ENCODE measurements at places on chromosomes 6 and 20. TPM values are rescaled to one million over a fixed set of nuclear protein-coding genes. Genes with fewer than 3 reads are reported as not detected.

GRCh38 chr6:150633486-150633834 lies 33.8 kb downstream of the PLEKHG1 start:
- H3K4me1 ChIP-seq, result peaks cover 12% of the 10 kb centered on the region
- peak overlapping the region; percentile 21 for H3K27ac ChIP-seq
- no peaks in the 10 kb centered on the region for H3K27me3 ChIP-seq
- no peak overlapping the region for H3K4me3 ChIP-seq
- H3K36me3 ChIP-seq, result no peaks in the 10 kb centered on the region
- no peak for DNase-seq

WFDC10B gene
- not detected for total RNA-seq

TRERF1 gene
- 14.0 TPM for total RNA-seq

DNA sequence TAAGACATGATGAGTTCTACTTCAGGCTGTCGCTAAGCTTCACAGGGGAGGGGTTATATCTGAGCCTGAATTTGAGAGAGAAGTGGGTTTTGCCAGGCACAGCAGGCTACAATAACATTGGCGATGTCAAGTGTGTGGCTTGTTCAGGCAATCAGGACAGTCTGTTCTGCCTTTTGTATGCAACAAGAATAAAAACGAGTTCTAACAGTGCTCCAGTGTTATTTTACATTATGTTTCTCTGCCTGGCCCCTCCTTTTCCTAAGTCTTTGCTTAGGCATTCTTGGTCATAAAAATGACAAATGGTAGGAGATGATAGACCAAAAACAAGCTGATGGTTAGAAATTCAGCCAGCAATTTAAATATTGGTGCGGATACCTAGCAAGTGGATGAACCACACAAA lies 26.8 kb downstream of the PAQR8 start:
- no peak overlapping the region for H3K27ac ChIP-seq
- H3K36me3 ChIP-seq, result peaks cover 3% of the 10 kb centered on the region
- no peak for DNase-seq
- no peaks in the 10 kb centered on the region for H3K27me3 ChIP-seq
- no peaks in the 10 kb centered on the region for H3K4me1 ChIP-seq

- H3K4me3 ChIP-seq, result no peak overlapping the region
- H3K27me3 ChIP-seq, result no peaks in the 10 kb centered on the region
- H3K36me3 ChIP-seq, result no peaks in the 10 kb centered on the region
- no peak for DNase-seq
- no peak overlapping the region for H3K27ac ChIP-seq
Observed at GRCh38 chr20:11060423-11061185, 386.8 kb upstream of the JAG1 start.

DNA sequence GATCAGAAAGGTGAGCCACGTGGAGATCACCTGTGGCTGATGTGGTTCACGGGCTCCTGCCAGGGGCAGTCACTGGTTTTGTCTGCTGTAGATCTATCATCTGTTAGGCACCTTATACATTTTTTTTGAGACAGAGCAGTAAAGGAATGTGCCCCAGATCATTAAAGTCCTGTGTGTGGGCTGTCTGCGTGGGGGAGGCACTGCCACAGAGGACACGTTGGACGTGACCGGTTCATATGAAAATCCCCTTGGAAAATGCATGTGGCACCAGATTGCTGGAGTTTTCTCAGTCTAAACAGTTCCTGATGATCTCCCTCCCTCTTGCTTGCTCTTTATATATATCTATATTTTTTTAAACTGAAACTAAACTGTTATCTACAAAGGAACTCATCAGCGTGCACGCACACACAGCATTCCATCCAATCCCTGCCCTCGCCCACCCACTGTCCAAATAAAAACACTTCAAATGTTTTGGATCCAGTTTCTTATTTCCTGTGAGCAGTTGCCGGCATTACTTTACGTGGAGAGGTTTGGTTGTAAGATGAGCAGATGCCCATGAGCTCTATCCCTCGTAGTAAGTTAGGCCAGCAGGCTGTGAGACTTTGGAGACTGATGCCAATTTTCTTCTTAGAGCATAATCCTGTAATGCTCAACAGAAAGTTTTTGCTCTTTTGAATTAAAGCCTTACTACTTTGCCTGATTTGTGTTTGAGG lies 161.6 kb upstream of the EXOC2 start:
- H3K4me1 ChIP-seq, result no peaks in the 10 kb centered on the region
- no peak for DNase-seq
- H3K27ac ChIP-seq, result no peak overlapping the region
- no peaks in the 10 kb centered on the region for H3K36me3 ChIP-seq
- no peak overlapping the region for H3K4me3 ChIP-seq

DNA sequence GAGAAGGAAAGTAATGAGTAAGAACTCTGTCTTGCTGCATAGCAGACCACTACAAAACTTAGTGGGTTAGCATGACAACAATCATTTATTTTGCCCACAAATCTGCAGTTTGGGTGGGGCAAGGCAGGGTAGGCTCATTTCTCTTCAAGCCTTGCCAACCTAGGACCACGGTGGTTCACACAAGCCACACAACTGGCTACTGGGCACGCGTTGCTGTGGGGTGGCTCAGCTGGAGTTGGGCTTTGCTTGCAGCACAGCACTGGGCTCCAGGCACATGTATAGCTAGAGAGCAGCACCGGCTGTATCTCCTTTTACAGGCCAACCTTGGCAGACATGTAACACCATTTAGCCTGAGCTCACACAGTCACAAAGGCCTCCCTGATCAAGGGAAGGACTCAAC lies 4.6 kb upstream of the NXT1 start:
- no peak overlapping the region for H3K27ac ChIP-seq
- no peak for DNase-seq
- peaks cover 20% of the 10 kb centered on the region for H3K4me1 ChIP-seq
- H3K27me3 ChIP-seq, result no peaks in the 10 kb centered on the region
- H3K4me3 ChIP-seq, result no peak overlapping the region

TNF gene
- not detected for total RNA-seq

DNA sequence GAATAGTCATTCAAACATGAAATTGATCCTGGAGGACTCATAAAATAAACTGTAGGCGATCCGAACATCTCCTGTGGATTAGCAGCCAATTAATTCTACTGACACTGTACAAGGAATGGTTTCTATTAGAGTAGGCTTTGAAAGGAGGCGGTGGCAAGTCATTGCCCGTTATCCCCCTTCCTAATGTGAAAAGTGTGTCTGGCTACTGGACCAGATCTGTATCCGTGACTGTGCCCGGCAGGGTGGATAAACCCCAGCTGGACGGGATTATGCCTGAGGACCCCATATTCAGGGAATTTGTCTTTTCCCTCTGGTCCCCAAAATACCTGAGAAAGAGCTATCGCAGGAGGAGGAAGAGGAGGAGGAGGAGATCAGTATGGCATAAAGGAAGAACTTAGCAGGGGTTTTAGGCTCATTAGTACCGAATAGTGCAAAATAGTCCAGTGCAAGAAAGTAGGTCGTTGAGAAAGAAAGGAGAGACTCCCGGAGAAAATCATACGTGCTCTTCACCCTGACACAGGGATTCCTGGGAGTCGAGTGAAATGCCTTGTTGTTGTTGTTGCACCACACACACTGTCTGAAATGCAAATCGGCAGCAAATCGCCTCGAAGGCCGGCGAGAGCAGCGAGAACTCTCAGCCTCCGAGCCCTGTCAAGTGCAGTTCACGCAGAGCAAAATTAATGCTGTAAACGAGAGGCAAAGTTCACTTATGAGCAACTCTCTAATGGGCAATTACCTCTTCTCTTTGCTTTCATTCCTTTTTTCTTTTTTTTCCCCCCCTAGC lies 178.9 kb upstream of the ARID1B start:
- DNase-seq, result no peak
- peaks cover 17% of the 10 kb centered on the region for H3K4me1 ChIP-seq
- no peaks in the 10 kb centered on the region for H3K36me3 ChIP-seq
- no peak overlapping the region for H3K27ac ChIP-seq
- H3K27me3 ChIP-seq, result no peaks in the 10 kb centered on the region

PABPC1L gene
- 75.0 TPM for total RNA-seq

PXMP4 gene
- 5.6 TPM for total RNA-seq

DNA sequence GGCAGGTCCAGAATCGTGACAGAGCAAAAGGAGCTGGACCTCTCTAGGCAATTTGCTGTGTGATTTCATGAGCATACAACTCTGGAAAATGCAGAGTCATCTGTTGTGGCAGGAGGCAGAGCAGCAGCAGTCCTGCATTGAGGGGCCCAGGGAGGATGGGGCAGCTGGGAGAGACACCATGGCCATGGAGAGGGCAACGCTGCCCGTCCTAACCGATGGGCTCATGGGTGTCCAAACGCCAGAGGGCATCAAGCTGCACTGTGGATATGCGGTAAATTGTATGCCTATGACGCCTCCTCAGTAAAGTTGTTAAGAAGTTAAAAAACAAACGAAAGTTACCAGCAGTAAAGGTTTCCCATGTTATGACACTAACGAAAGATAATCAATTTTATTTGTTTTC lies 42.2 kb upstream of the DACT2 start:
- H3K36me3 ChIP-seq, result peaks cover 4% of the 10 kb centered on the region
- H3K4me3 ChIP-seq, result no peak overlapping the region

FOXF2 gene
- total RNA-seq, result not detected

PAX1 gene
- not detected for total RNA-seq

DNA sequence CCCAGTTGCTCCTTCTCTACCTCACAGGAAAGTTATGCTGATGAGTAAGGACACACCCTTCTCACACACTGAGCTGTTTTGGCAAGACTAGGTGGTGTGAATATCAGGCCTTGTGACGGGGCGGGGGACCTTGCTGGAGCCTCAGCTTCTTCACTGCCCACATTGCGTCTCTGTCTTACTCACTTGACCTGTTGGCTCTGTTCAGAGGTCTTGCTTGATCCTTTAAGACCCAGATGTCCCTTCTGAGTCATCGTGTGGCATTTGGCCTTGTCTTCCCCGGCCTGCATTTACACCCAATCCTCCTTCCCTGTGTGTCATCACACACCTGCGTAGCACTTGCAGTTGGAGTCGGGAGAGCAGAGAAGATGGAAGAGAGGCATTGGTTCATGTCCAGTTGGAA lies 8.3 kb upstream of the PRND start:
- no peaks in the 10 kb centered on the region for H3K36me3 ChIP-seq
- DNase-seq, result no peak
- peaks cover 5% of the 10 kb centered on the region for H3K27me3 ChIP-seq
- no peaks in the 10 kb centered on the region for H3K4me1 ChIP-seq
- H3K27ac ChIP-seq, result peak overlapping the region; percentile 81
- no peak overlapping the region for H3K4me3 ChIP-seq

GRCh38 chr6:105310371-105310770 lies 92.5 kb downstream of the PREP start:
- no peak for DNase-seq
- no peaks in the 10 kb centered on the region for H3K4me1 ChIP-seq
- peaks cover 8% of the 10 kb centered on the region for H3K36me3 ChIP-seq
- no peak overlapping the region for H3K4me3 ChIP-seq

DNA sequence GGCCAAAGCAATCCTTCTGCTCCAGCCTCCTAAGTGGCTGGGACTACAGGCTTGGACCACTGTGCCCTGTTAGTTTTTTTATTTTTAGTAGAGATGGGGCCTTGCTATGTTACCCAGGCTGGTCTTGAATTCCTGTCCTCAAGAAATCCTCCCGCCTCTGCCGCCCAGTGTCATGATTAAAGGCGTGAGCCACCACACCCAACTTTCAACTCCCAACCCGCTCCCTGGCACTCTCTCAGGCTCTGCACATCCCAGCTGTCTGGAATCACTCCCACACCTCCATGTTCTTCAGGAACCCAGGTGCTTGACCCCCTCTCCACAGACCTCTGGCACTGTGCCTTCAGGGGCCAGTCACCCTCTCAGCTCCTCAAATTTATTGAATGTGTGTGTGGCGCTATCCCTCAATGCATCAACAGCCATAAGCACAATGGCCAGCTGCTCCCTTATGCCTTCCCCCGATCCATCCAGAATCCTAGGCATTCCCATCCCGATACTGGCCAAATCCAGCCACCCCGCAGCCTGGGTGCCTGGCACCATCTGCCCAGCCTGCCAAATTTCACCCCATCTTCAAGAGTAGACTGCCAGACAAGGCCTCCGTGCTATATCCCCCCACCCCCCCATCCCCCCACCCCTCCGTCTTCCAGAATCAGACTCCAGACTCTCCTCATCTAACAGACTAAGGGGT lies 647 bp upstream of the POU5F1 start:
- peak overlapping the region; percentile 83 for H3K27ac ChIP-seq
- peaks cover 4% of the 10 kb centered on the region for H3K27me3 ChIP-seq
- H3K4me3 ChIP-seq, result no peak overlapping the region

- H3K27ac ChIP-seq, result no peak overlapping the region
- no peaks in the 10 kb centered on the region for H3K27me3 ChIP-seq
- no peak for DNase-seq
Observed at GRCh38 chr6:109447087-109447486, 6.6 kb downstream of the SMPD2 start.

PKHD1 gene
- 0.25 TPM for total RNA-seq

CFB gene
- total RNA-seq, result not detected

GRCh38 chr20:46230801-46231282 lies 77.5 kb downstream of the CDH22 start:
- no peak overlapping the region for H3K4me3 ChIP-seq
- DNase-seq, result peak; percentile 37
- H3K4me1 ChIP-seq, result no peaks in the 10 kb centered on the region
- H3K27me3 ChIP-seq, result peaks cover 83% of the 10 kb centered on the region
- no peaks in the 10 kb centered on the region for H3K36me3 ChIP-seq

ANGPT4 gene
- total RNA-seq, result 0.07 TPM

- DNase-seq, result no peak
- H3K27ac ChIP-seq, result no peak overlapping the region
- H3K4me3 ChIP-seq, result no peak overlapping the region
- H3K36me3 ChIP-seq, result no peaks in the 10 kb centered on the region
Observed at GRCh38 chr20:59145924-59146779, 17.5 kb upstream of the ZNF831 start.

GRCh38 chr20:25008388-25009217 lies 16.1 kb upstream of the APMAP start:
- no peaks in the 10 kb centered on the region for H3K27me3 ChIP-seq
- no peaks in the 10 kb centered on the region for H3K4me1 ChIP-seq
- H3K27ac ChIP-seq, result no peak overlapping the region

RIN2 gene
- 22.1 TPM for total RNA-seq

RRAGD gene
- 14.0 TPM for total RNA-seq

DNA sequence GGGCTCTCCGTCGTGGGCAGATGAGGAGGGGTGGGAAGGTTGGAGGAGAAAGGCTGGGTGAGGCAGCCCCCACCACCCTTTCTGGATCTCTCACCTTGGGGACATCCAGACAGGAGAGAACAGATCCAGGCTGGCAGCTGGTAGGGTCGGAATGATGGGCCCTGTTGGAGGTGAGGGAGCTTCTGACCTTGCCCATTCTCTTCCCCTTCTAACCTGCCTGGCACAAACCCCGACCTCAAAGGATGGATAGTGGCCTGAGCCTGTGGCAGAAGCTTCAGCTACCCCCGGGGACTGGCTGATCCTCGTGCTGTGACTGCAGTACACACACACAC lies 6.0 kb upstream of the NPBWR2 start:
- H3K27ac ChIP-seq, result no peak overlapping the region
- H3K36me3 ChIP-seq, result no peaks in the 10 kb centered on the region

- H3K27ac ChIP-seq, result no peak overlapping the region
- no peak overlapping the region for H3K4me3 ChIP-seq
- no peaks in the 10 kb centered on the region for H3K36me3 ChIP-seq
- no peak for DNase-seq
Observed at GRCh38 chr6:124027392-124027791, 223.7 kb downstream of the NKAIN2 start.

STMND1 gene
- total RNA-seq, result not detected

Measured in neural crest cell (in vitro differentiated cells).